ENCODE measurements at places on chromosomes 11 and 22.

DNA sequence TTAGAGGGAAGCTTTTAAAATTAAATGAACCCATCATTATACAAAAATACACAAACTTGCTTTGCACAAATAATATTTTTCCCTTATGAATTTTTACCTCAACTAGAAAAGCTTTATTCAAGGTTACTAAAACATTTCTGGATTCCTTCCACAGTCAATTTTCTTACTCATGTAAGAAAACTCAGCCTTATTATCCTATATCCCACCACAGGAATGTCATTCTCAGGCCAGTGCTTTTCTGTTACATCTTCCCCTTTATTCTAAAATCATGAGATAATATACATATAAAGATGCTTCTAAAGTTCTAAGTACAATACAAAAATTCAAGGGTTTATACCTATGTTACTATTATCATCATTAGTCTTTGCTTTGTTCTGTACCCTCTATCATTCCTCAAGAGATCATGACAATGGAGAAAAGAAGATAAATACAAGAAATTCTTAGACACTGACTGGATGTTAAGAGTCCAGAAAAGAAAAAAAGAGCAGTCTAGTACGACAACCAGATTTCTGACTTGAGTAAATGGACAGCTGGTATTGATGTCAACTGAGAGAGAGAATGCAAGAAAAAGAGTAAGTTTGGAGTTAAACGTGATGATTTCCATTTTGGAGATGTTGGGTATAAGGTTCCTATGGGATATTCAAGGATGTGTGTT is 60.3 kb downstream of the MTMR2 start:
- H3K36me3 ChIP-seq = peaks cover 26% of the 10 kb centered on the region
- no peak for DNase-seq
- H3K27me3 ChIP-seq = no peaks in the 10 kb centered on the region
- H3K27ac ChIP-seq = no peak overlapping the region
- no peak overlapping the region for H3K4me3 ChIP-seq
- H3K4me1 ChIP-seq = no peaks in the 10 kb centered on the region

DNA sequence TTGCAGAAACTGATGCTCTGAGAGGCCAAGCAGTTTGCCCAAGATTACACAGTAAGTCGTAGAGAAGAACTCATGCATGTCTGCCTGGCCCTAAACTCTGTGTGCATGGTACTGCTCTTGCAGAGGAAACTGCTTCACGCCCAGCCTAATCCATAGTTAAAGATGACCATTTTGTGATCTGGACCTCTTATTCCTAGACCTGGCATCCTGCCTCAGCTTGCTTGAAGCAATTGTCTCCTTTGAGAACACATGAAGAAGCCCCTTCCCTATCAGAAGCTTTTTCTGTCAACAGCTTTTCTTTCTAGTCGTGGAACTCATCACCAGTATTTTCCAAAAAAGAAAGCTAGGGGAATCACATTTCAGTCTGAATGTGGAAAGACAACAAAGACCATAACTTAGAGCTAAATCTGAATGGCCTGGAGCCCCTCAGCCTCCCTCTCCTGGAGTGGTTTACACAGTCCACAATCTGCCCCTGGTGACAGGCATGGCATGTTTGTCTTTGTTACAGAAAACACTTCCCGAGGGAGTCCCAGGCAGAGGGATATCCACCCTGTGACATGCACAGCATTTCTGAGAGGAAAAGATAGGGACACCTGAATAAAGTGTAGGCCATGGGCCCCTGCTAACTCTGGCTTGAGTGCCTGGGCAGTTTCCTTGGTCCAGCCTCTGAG is 2.9 kb upstream of the FZD4 start:
- no peak overlapping the region for H3K4me3 ChIP-seq
- H3K4me1 ChIP-seq = peaks cover 11% of the 10 kb centered on the region
- DNase-seq = no peak
- no peaks in the 10 kb centered on the region for H3K27me3 ChIP-seq

- no peak overlapping the region for H3K4me3 ChIP-seq
- H3K4me1 ChIP-seq = no peaks in the 10 kb centered on the region
Observed at GRCh38 chr22:32791485-32791884, 10.0 kb upstream of the TIMP3 start.

- no peaks in the 10 kb centered on the region for H3K4me1 ChIP-seq
- no peaks in the 10 kb centered on the region for H3K27me3 ChIP-seq
- DNase-seq = no peak
- H3K36me3 ChIP-seq = no peaks in the 10 kb centered on the region
- no peak overlapping the region for H3K4me3 ChIP-seq
Observed at GRCh38 chr11:71325418-71326327, 73.3 kb upstream of the SHANK2 start.

DNA sequence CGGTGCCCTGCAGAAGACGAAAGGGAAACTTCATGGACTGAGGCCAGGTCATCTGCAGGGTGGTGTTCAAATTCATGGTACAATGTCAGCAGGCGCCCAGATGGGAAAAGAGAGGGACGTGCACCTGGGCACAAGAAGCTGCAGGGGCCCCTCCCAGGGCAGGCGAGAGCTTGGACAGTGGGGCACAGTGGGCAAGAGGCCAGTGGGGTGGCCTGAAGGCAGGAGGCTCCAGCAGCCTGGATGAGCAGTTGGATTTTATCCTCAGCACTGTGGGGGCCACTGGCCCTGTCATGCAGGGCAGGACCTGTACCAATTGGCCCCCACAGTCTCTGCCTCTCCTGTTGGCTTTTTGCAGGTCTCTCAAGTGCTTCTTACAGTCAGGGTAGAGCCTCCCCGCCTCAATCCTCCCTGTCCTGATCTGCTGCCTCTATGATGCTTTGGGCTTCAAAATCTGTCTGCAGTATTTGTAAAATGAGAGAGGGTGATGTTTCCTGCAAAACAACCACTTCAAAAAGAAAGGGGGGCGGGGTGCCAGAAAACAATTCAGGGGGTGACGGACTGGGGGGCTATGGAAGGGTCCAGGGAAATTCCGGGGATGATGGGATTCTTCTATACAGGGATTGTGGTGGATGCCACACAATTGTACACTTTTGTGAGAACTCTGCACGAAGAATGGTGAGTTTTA is 1.7 kb upstream of the BID start:
- no peak for DNase-seq
- no peaks in the 10 kb centered on the region for H3K36me3 ChIP-seq
- H3K4me1 ChIP-seq = peaks cover 6% of the 10 kb centered on the region
- H3K27me3 ChIP-seq = no peaks in the 10 kb centered on the region
- no peak overlapping the region for H3K27ac ChIP-seq

DNA sequence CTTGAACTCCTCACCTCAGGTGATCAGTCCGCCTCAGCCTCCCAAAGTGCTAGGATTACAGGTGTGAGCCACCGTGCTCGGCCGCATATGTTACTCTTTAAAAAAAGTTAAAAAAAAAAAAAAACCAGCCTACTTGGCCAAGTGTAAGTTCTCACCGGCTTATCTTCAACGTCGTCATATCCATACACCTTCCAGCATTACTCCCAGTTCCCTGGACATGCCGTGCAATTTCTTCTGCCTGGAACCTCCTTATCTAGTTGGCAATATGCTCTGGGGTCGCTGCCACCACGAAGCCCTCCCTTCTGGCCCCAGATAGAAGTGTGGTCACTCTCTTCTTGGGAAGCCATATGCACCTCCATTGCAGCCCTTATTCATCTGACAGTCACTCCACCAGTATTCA is 36.3 kb upstream of the CBX7 start:
- no peak for DNase-seq
- H3K27ac ChIP-seq = no peak overlapping the region
- no peaks in the 10 kb centered on the region for H3K4me1 ChIP-seq
- H3K36me3 ChIP-seq = no peaks in the 10 kb centered on the region
- H3K27me3 ChIP-seq = no peaks in the 10 kb centered on the region

DNA sequence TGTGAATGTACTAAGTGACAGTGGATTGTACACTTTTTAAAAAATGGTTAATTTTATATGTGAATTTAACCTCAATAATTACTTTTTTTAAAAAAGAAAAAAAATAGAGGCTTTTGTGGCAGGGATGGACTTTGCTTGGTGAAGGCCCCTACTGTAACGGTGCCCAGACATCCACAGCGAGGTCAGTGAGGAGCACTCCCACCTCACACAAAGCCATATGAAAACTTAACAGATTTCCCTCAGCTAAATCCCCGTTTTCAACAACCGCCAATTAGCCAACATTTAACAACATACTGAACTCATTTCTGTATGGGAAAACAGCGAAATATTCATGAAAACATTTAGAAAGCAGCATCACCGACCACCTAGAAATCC is 642 bp upstream of the C11orf58 start:
- no peak for DNase-seq
- H3K4me3 ChIP-seq = peak overlapping the region; percentile 93
- no peaks in the 10 kb centered on the region for H3K27me3 ChIP-seq
- H3K36me3 ChIP-seq = no peaks in the 10 kb centered on the region
- H3K27ac ChIP-seq = peak overlapping the region; percentile 95
- peaks cover 4% of the 10 kb centered on the region for H3K4me1 ChIP-seq

DNA sequence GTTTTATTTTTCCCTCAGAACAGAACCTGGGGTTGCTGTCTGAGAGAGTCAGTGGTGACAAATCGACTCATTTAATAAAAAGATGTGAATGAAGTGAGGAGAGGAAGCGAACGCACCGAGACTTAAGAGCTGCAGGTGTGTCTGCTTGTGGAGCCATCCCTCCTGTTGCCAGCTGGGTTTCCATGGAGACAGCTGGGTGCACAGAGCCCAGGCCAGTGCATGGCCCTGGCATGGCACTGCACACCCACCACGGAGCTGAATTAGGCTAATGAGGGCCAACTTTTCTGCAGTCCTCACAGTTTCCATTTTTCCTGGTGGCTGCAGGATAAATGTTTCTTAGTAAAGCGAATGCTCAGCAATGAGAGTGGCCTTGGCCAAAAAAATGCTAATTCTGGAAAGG is 750.2 kb downstream of the OPCML start:
- H3K4me3 ChIP-seq = no peak overlapping the region
- H3K27me3 ChIP-seq = no peaks in the 10 kb centered on the region
- no peak for DNase-seq
- H3K4me1 ChIP-seq = no peaks in the 10 kb centered on the region
- H3K27ac ChIP-seq = no peak overlapping the region
- H3K36me3 ChIP-seq = no peaks in the 10 kb centered on the region

Data from ascending aorta (tissue), 2 donors.